Glutamatergic neuron (in vitro differentiated cells): ENCODE measurements at places on chromosomes 5 and 9. TPM values are rescaled to one million over a fixed set of nuclear protein-coding genes. Genes with fewer than 3 reads are reported as not detected.

DNA sequence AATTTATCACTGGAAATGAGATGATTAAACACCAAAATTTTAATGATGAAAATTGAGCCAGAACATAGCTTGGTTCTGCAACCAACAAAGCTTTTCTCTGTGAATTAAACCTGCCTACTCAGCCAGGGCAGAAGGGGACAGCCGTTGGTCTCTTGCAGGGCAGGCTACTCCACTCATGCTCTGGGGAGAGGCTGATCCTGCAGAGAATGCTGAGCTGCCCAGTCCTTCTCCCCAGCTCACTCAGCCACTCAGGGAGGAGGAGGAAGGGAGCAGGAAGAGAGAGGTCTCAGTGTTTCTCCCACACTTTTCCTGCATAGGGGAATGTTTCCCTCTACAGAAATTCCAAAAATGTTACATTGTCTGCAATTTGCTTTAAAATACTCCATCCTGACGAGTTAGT is 40.4 kb upstream of the HMHB1 start:
- DNase-seq = peak; percentile 25

KIF4B gene
- total RNA-seq = not detected

DNA sequence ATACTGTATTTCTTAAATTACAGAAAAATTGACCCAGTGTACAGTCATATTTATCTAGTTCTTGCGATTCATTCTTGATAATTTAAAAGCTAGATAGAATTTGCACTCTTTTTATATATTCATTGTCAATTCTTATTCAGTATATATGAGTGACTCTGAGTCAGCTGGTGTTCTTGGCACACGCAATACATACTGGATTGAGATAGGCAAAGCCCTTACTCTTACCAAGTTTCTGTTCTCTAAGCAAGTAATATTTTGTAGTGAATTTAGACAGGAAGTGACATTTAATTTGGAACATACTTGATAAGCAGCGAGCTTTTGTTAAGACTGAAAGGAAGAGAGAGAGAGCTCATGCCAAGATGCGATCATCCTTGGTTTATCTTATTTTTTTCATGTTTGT is 57.7 kb downstream of the GPBP1 start:
- no peak for DNase-seq

GDNF gene
- total RNA-seq = 0.51 TPM

GRCh38 chr9:98368366-98369065 is 113.1 kb upstream of the TBC1D2 start:
- no peak for DNase-seq

SLC30A5 gene
- 17.9 TPM for total RNA-seq

GRCh38 chr5:82374637-82375036 is 96.5 kb upstream of the RPS23 start:
- DNase-seq = no peak

- no peak for DNase-seq
These were observed 331.2 kb downstream of the NR2F1-AS1 start for GRCh38 chr5:93249651-93250289.

ANGPTL2 gene
- total RNA-seq = 55.5 TPM

CXXC5 gene
- total RNA-seq = 130 TPM

DNM1 gene
- 276 TPM for total RNA-seq

ENHO gene
- 11.5 TPM for total RNA-seq

DNA sequence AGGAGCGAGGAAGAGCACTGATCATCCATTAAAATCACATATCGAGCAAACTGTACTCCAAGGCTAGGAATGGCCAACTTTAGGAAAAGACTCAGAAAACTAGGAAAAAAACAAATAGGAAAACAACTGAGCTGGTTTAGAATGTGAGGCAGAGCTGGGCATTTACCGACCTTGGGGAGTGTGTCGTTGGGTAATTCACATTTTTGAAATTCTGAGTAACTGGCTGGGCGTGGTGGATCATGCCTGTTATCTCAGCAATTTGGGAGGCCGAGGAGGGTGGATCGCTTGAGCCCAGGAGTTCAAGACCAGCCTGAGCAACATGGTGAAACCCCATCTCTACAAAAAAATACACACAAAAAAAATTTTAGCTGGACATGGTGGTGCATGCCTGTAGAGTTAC is 70.1 kb downstream of the ZFAND5 start:
- DNase-seq = no peak

- no peak for DNase-seq
These were observed 15.1 kb upstream of the IRF1 start for GRCh38 chr5:132505641-132506040.

DNA sequence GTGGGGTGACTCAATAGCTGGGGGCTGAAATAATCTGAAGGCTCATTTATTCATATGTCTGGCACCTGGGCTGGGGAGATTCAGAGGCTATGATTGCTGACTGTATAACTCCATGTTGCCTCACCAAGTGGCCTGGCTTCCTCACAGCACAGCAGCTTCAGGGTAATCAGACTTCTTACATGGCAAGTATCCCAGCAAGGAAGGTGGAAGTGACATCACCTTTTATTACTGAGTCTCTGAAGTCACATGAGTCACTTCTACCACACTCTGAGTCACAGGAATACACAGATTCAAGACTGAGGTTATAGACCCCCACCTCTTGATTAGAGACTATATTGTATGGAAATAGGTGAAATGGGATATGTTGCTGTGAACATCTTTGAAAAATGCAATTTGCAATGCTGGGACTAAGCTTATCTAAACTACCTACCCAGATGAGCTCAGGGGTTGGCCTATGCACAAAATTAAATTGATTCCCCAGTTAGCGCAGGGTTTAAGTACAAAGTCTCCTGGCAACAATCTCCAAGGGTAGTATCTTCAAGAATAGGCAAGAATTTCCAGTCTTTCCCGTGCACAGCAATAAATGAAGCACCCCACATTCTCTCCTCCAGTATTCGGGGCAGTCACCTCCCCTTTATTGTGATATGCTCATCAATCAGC is 553.1 kb downstream of the LRRC70 start:
- DNase-seq = no peak

NKD2 gene
- 41.7 TPM for total RNA-seq

- DNase-seq = no peak
These were observed 7.6 kb downstream of the OLFML2A start for GRCh38 chr9:124784509-124784908.

DNA sequence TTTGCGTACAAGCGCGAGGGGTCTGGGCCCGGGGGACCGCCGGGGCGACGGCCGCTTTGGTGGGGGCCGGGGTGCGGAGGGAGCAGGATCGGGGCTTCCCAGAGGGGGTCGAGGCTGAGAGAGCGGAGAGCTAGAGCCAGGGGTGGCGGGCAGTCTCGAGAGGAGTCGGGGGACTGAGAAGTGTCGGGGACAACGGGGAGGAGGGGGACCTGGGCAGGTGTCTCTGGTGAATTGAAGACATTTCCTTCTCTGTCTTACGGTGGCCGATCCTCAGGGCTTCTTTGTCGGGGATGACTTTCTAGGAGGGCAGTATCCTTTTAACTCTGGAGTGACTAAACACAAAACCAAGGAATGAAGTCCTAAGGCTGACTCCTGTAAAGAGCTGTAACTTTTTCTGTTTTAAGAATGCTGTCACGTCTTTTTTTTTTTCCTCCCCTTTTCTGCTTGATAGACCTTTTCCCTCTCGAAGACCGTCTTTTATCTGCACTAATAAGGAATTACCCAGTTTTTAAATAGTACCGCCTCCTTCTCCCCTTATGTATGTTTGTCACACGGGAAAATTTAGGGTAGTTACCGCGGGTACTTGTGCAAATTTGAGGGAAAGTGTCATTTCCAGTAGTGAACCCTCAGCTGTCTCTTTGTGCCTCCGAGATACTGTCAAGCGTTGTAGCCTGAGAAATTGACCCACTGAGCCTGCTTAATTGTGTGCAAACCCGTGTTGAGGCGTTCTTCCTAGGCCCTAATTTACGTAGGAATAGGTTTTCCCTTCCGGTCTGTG is 822 bp downstream of the DENND4C start:
- no peak for DNase-seq

MEIKIN gene
- total RNA-seq = not detected

GRCh38 chr5:167880420-167880819 is 411.0 kb upstream of the WWC1 start:
- no peak for DNase-seq

- DNase-seq = peak; percentile 20
These were observed 597.3 kb upstream of the SGCD start for GRCh38 chr5:155729684-155730059.

DNA sequence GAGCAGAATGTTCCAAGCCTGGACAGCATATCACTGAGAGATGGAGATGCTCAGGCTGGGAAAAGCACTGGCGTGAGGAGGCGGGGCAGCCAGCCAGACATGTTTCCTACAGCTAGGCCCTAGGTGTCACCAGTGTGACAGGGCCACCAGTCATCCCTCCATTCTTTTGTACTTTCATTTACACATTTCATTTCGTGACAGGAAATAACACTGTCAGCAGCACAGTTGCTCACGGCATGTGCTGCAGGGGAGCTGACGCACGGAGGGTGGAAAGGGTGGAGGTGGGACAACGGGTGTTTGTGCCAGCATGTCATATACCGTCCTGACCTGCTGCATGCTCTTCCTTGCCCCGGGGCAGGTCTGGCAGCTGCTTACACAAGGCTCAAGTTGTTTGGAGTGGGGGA is 14.8 kb upstream of the CEMIP2 start:
- DNase-seq = peak; percentile 21

AQP7 gene
- total RNA-seq = not detected

- DNase-seq = no peak
These were observed 39.2 kb downstream of the DMRT1 start for GRCh38 chr9:880725-881124.

GRCh38 chr5:143680672-143681259 is 131.2 kb upstream of the HMHB1 start:
- DNase-seq = no peak

GRCh38 chr9:99387431-99387830 is 165.3 kb downstream of the SEC61B start:
- DNase-seq = no peak

DNA sequence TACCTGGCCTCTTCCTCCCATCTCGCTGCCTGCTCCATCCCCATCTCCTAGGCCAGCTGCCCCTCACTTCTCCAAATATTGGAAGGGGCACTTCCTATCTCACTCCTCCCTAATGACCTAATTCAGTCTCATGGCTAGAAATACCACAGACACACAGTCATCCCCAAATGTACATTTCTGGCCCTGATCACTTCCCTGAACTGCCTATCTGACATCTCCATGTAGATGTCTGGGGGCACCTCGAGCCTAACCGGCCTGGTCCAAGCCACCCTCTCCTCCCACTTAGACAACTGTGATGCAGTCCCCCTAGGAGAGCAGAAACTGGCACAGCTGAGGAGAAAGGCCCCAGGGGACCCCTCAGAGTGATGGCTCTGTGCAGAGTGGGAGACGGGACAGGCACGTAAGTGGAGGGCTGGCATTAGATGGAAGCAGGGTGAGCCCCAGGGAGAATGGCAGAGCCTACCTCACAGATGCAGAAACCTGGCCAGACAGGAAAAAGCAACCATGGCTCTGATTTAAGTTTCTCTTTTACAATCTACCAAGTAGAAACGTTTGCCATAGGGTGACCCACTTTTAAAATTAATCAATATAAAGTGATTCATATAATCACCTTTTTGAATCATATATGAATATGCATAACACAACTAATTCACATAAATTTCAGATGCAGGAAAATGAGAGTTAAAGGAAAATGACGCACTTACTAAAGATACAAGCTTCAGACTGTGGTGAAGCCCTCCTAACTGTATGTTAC is 22.1 kb downstream of the CAMSAP1 start:
- no peak for DNase-seq

DNA sequence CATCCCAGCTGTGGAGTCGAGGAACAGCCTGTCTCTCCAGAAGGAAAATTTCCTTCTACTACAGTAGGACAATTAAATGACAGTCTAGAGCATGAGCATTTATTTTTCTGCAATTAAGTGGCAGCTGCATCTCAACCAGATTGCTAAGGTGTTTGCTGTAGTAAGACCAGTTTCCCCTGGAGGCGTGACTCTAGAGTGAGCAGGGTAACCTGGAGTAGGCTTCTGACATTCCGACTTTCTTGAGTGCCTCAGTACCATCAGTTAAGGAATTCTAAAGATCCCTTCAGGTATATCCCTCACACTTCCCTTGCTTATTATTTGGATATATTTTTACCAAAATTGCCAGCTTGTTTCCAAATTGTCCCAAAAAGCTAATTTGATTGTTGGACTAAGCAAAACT is 59.2 kb upstream of the IRX2 start:
- DNase-seq = no peak

LCN15 gene
- 1.9 TPM for total RNA-seq

DNA sequence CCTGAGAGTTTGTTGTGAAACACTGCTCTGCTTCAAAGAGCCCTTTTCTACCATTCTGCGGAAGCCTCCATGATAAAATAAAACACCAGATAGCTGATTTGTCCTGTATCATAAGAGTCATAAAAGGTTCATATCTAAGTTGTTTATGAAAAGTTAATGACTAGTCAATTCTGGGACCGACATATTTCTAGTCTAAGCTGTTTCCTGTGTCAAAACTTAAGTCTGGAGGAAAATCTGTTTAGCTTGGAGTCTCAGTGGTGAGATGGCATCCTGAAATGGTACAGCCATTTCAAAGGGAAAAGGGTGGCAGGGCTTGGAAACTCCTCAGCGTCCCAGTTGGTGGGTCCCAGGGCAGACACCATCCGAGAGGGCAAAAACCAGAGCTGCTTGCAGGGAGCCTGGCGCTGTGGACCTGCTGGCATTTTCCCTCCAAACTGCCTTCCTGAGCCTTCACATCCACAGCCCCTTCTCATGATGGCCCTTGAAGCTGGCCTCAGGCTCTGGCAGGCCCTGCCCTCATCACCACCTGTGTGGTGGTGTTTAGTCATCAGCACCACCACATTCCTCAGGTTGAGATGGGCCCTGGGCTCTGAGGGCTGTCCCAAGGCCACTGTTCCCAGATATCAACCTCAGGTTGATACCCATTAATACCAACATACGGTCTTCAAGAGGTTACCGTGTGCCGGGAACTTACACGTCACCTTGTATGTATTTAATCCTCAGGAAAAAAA is 184.0 kb downstream of the HSPA4 start:
- no peak for DNase-seq

- DNase-seq = no peak
These were observed 53.2 kb upstream of the FBXW11 start for GRCh38 chr5:172059661-172060100.

PCDHB2 gene
- total RNA-seq = 103 TPM

DNA sequence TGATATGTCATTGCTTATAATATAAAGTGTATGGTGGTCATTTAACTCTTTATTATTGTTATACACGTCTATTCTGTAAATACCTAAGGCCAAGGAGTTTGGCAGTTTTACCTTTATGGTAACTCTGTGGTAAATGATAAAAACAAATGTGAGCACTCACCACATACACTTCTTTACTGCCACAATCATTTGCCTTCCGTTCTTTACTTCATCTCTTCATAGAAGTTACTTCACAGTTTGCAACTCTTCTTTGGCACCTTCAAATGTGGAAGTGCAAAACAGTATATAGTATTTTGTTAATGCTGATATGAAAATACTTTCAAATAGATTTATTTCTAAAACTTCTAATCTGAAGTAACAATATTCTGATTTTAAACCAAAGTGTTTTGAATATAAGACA is 4.4 kb upstream of the MEF2C start:
- no peak for DNase-seq

GRCh38 chr9:30060976-30061375 is 2323.5 kb upstream of the ACO1 start:
- no peak for DNase-seq

GMCL2 gene
- not detected for total RNA-seq
